ENCODE measurements at places on chromosomes 12 and 14.

- DNase-seq, result no peak
Measured at GRCh38 chr12:49198431-49199155, 9.7 kb upstream of the TUBA1A start.

GRCh38 chr12:9721394-9722092, 11.4 kb downstream of the CLECL1 start:
- DNase-seq, result peak; percentile 90

DNA sequence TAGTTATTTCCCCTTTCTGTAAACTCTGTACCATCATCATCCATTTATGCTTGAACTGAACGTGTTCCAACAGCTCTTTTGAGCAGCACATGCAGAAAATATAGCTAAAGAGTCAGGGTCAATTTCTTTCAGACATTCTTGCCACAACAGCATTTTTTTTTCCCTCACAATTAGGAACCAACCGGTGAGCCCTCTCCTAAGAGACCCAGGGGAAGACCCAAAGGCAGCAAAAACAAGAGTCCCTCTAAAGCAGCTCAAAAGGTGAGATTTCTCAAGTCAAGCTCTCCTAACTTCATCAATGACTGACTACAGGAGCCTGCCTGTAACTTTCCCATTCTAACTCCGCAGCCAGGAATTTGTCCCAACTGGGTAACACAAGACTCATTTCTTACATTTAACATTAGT, 3.5 kb downstream of the HMGA2 start:
- DNase-seq, result no peak

GRCh38 chr12:64400041-64400440, 4.2 kb upstream of the XPOT start:
- DNase-seq, result no peak

DNA sequence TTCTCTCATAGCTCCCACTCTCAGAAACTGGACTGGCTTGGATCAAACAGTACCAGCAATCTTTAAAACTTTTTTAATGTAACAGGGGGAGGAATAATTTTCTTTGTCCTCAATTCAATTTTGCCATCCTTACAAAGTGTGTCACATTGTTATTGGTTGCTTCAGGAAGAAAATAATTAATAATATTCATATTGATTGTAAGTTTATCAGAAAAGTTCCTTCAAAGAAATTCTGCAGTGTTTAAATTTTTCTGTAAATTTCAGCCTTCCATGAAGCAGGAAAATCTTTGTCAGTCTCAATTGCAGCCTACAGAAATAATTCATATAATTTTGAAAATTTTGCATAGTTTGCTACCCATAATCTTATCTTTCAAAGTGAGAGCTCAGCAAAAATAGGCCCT, 1119.1 kb upstream of the ATXN7L3B start:
- no peak for DNase-seq

GRCh38 chr12:70785896-70786295, 134.6 kb downstream of the PTPRR start:
- DNase-seq, result no peak

- DNase-seq, result peak; percentile 6
Measured at GRCh38 chr14:73887694-73888459, 1.2 kb downstream of the ZNF410 start.

- DNase-seq, result peak; percentile 77
Measured at GRCh38 chr14:52553002-52553670, 500 bp downstream of the GPR137C start.

DNA sequence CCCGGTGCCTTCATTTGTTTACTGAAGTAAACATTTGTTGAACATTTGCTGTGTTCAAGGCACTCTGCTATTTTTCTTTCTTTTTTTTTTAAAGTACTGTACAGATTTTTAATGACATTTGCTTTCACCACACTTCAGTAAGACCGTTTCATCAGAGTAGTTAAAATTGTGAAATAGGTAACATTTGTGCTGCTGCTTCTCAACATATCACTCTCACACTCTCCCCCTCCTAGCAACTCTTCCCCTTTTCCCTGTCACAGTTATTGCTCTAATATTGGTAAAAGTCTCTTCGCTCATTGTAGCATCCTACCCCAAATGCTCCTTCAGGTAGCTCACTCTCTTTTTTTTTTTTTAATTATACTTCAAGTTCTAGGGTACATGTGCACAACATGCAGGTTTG, 49.6 kb downstream of the SRGAP1 start:
- no peak for DNase-seq

GRCh38 chr12:114850661-114851275, 166.8 kb upstream of the TBX3 start:
- no peak for DNase-seq

- no peak for DNase-seq
Measured at GRCh38 chr14:53620890-53621289, 335.7 kb downstream of the BMP4 start.

DNA sequence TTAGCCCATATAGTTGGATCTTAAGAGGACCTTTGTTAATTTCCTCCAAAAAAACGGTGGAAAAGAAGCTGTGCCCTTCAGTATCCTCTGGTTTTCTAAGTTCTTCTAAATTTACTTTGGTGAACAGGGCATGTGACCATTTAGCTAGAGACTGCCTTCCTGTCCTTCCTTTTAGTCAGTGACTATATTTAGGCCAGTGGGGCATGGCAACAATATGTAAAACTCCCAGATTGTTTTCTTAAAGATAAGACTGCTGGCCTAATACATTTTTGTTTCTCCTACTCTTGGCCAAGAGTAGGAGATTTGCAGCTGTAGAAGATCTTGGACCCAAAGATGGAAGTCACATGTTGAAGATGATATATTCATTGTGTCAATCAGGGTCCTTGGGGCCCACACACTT, 325.1 kb upstream of the DCN start:
- no peak for DNase-seq

DNA sequence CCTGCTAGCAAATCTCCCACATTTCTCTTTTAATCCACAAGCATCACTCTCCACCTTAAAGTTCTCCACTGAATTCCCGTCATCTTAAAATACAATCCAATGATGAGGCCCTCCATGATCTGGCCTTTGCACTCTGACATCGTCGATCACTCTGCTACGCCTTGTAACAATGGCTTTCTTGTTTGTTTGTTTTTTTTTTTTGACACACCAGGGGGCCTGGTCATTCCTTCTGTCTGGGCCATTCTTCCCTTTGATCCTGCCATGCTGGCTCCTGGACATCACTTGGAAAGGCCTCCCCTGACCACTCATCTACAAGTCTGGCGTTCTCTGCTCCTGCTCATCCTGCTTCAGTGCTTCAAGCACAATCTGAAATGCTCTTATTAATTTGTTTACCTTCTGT, 233.5 kb downstream of the PPM1H start:
- DNase-seq, result peak; percentile 13

- DNase-seq, result peak; percentile 97
Measured at GRCh38 chr12:58877243-58877743, 43.0 kb downstream of the LRIG3 start.

GRCh38 chr12:83027021-83027723, 340.5 kb downstream of the TMTC2 start:
- no peak for DNase-seq

GRCh38 chr12:114529966-114530365, 124.0 kb upstream of the TBX5 start:
- DNase-seq, result no peak

GRCh38 chr14:70708717-70709570, 67.2 kb downstream of the TTC9 start:
- peak; percentile 45 for DNase-seq

GRCh38 chr12:45969084-45969483, 21.3 kb downstream of the SCAF11 start:
- no peak for DNase-seq

- no peak for DNase-seq
Measured at GRCh38 chr12:10967409-10967808, 19.3 kb downstream of the TAS2R50 start.

DNA sequence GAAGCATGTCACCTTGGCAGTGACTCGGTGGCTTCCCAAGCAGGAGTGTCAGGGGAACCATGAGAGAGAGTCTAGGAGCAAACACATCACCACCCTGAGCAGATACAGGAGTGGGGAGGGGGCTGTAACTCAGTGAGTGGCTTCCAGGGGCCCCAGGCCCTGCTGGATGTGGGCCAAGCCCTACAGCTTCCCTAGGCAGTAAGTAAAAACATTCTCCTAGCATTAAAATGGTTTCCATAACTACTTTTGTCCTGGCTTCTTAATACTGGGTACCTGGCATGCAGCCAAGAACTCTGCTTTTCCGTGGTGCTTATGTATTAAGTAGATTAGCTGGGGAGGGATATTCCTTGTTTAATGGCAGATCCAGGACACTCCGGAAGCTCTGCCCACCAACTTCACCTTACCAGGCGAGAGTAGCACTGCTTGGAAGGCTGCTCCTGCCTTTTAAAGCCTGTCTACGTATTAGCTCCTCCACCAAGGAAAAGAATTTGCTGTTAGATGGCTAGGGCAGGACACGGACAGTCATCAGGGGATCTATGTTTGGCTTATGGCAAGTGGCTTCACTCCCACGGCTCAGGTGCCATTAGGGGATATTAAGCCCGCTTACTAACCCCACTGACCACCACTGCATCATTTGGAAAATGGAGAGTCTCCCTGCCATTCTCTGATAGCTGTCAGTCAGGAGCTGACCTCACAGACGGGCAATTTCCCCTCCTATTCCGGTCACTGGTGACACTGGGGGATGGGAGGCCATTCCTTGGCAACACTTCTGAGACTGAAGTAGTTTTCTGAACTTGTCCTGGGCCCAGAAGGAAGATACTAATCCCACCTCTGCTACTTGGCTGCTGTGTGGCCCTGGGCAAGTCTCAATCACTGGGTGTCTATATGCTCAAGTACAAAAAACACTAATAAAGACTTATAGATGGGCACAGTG, 22.8 kb downstream of the OTUB2 start:
- DNase-seq, result no peak

- DNase-seq, result no peak
Measured at GRCh38 chr12:28453686-28454085, 263.4 kb downstream of the CCDC91 start.

GRCh38 chr12:92292016-92292415, 146.4 kb upstream of the BTG1 start:
- no peak for DNase-seq

- DNase-seq, result no peak
Measured at GRCh38 chr14:69036757-69037506, 57.8 kb upstream of the ACTN1 start.

DNA sequence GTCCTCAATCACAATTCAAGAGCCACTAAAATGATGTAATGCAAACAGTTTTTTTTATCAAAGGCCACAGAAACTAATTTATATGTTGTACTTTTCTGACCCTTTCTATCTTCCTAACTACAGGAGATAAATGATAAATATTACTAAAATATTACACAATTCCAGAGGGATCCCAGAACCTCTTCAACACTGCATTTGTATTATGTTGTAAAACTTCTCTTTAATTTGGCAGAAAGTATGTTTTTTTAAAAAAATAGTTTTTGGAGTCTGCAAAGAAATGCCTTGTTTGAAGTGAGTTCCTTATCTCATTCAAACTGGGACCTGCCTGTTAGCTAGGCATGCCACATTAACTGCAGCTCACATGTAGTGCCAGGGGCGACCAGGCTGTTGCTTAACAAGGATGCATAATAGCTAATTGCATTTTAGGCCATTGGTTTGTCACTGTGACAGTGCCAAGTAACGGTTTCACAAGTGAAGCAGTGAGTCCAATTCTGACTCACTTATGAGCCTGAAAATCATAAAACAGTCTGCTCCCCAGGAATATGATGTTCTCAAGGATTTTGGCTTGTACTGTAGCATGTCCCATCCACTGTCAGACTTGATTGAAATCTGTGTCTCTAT, 266.9 kb downstream of the KTN1 start:
- DNase-seq, result no peak

GRCh38 chr12:65389436-65389835, 111.0 kb downstream of the MSRB3 start:
- no peak for DNase-seq

GRCh38 chr14:103731916-103732867, 16.6 kb downstream of the ZFYVE21 start:
- no peak for DNase-seq

- DNase-seq, result no peak
Measured at GRCh38 chr12:22755629-22756028, 130.7 kb downstream of the ETNK1 start.

- DNase-seq, result peak; percentile 61
Measured at GRCh38 chr12:19894803-19895202, 455.5 kb downstream of the AEBP2 start.

DNA sequence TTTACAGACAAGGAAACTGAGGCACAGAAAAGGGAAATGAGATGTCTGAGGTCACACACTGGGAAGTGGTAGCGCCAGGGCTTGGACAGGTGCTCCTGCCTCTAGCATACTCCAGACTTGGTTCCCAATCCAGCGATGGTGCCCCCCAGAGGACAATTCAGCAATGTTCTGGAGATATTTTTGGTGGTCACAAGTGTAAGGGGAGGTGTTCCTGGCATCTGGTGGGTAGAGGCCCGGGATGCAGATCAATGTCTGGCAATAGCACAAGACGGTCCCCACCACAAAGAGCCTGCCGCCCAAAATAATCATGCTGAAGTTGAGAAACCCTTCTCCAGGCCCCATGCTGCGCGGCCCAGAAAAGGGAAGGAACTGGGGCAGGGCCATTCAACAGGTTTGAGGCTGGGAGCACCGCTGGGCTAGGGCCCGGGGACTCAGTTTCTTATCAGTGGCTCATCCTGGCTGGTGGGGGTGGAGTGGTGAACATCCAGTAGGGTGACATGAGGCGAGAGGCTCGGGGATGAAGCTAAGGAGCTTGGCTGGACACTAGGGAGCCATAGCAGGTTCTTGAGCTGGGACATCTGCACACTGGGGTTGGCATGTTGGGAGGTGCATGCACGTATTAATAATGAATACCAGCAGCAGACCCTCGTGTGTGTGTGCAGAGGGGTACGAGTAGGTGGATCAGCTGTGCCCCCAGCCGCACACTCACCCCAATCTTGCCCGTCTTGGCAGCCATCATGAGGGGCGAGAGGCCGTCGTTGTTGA, 35.1 kb downstream of the TRPV4 start:
- DNase-seq, result peak; percentile 51

DNA sequence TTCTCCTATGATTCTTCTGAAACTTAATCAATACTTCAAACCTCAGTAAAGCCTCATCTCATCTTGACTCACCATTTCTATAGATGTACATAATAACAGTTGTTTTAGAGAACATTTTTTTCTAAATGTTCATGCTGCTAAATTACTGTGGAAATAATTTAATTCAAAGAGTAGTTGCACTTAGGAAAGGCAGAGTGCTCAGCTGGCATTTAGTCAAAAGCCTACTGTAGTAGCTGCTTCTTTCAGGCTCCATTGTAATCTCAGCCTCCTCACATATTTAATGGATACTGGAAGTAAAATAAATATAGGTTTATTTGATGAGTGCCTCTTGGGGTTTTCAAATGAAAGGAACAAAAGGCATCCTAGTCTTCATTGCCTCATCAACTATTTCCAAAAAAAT, 325.0 kb downstream of the CCER1 start:
- no peak for DNase-seq

- DNase-seq, result no peak
Measured at GRCh38 chr14:96965885-96966595, 168.9 kb downstream of the VRK1 start.

GRCh38 chr12:50006754-50007442, 18.4 kb downstream of the RACGAP1 start:
- peak; percentile 79 for DNase-seq

DNA sequence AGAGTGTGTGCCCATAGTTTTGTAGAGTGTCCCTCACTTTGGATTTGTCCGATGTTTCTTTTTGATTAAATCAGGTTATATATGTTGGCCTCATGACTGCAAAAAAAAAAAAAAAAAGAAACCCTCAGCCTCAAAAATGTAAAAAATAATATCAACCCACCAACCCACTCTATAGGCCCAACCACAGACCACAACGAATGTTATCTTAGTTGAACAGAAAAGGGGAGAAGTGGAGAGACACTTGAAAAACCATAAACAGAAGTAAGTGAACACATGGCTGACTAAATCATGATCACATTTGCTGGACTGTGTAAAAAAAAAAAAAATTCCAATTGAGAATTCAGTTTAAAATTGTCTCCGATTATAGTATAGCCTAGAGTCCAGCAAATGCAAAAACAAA, 45.5 kb upstream of the ST8SIA1 start:
- no peak for DNase-seq
